ENCODE measurements at places on chromosomes 5 and 9.

DNA sequence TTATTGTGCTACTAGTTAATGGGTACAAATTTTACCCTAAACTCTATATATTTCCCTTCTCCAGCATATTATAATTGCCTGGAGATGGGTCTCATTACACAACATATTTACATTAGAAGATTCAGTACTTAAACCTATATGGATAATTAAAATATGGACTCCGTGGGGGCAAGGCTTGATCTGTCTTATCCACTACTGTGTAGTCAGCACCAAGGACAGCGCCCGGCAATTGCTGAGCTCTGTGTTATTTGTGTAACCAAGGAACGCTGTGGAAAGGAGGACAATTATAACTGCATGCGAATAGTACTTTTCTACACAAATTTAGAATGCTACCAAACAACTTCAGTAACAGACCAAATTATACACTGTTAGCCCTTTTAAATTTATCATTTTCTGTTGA, 77.7 kb downstream of the DNAH5 start:
- DNase-seq: no peak

- DNase-seq: no peak
These were observed 412.5 kb downstream of the CCDC171 start for GRCh38 chr9:15965246-15965745.

GRCh38 chr5:151195622-151196021, 28.3 kb downstream of the CCDC69 start:
- DNase-seq: no peak

DNA sequence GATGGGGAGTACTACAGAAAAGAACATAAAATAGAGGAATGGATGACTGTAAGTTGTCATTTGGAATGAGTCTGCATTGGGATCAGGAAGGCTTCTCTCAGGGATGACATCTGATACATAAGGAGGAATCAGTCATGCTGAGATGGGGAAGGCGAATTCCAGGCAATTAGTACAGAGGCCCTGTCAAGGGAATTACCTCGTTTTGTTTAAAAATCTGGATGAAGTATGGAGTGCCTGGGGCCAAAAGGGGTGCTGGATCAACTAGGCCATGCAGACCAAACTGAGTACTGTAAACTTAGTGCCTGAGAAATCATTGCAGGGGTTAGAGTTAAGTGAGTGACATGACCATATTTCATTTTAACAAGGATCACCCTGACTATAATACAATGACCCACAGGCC, 30.5 kb downstream of the JAKMIP2 start:
- no peak for DNase-seq

DNA sequence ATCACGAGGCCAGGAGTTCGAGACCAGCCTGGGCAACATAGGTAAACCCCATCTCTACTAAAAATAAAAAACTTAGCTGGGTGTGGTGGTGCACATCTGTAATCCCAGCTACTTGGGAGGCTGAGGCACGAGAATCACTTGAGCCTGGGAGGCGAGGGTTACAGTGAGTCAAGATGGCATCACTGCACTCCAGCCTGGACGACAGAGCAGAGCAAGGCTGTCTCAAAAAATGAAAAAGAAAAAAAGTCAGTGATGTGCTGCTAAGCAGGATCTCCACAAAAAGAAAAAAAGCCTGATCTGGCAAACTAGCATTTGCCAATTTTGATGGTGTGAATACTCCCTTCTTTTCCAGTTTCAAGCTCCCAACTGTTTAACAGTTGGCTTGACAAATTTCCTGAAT, 21.9 kb downstream of the F2R start:
- no peak for DNase-seq

GRCh38 chr9:4927043-4927471, 58.0 kb upstream of the JAK2 start:
- no peak for DNase-seq

DNA sequence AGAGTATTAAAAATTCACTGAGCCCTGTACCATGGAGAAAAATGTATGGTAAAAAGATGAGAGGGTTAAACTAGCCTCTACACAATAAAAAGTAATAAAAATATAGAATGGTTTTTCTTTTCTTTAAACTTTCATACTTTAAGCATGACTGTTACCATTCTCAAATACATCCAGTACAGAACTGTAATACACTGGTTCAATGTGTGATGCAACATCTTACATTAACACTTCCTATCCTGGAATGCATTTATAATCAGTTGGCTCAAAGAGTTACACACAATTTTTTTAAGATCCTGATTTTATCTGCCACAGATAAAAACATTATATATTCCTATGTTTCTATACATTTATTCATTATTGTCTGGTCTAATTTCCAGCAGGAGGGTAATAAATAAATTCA, 4.7 kb downstream of the GNAQ start:
- no peak for DNase-seq

Measured in AG04449 (cell line).